ENCODE measurements at places on chromosomes 7 and 10. TPM values are rescaled to one million over a fixed set of nuclear protein-coding genes. Genes with fewer than 3 reads are reported as not detected.

The ADAM22 gene
- 4.3 TPM for total RNA-seq

DNA sequence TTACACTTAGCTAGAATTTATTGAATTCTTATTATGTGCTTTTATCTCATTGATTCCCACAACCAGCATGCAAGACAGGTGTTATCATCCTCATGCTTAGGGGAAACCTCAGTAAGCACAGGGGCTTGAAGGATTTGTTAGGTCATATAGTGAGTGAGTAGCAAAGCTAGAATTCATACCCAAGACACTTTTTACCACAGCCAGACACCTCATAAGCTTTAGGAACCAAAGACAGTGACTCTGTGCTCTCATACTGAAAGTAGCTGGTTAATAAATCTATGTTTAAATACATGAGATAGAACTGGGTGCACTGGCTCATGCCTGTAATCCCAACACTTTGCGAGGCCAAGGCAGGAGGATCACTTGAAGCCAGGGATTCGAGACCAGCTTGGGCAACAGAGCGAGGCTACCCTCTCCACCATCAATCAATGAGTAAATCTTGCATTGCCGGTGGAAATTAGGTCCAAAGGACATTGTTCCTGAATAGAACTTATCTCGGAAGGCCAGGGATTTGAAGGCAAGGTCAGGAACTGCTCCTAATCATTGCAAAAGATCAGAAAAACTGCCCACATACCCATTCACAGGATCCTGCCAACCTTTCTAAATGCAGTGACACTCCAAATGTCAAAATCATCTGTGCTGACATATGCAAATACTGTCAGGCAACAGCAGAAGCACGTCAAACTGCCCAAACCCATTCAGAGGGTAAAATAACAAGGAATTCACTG lies 523.5 kb downstream of the PARD3 start:
- no peak for DNase-seq

- no peak for DNase-seq
Observed at GRCh38 chr7:151470711-151471110, 30.8 kb upstream of the CRYGN start.

DNA sequence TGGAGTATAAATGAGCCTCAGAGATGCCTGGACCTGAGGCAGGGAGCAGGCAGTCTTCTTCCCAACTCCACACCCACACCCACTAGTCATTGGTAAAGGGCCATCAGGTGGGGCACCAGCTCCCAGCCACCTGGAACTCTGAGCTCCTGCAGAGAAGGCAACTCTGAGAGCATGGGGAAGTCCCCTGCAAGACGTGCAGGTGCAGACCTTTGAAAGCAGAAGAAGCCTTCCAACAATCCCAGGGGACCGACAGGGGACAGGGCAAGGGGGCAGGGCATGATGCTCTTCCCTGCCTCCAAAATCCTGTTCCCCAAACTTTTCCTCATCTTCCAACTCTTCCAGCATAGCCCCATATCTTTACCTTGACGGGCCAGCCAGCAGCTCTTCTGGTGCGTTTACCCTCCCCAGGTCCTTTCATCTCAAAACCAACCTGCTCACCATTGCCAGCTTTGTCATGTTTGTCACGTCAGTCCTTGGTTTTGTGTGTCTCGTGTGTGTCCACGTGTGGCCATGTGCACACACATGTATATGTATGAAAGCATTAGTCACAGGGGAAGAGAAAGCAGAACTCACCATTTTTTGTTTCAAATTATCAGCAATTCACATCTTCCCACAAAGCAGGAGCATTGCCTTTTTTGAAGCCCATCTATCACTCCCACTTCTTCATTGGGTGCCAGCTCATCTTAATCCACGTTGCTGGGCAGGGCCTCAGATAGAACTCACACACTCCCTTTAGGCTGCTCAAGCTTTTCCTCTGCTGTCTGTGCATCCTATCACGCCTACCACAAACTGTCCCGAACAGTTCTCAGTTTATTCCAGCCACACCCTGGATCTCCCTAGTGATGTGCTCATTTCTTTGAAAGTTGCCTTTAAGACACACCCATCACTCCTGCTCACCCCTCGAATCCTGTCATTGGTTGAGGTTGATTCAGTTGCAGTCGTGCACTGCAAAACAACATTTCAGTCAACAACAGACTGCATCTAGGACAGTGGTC lies 41.0 kb upstream of the AMPH start:
- no peak for DNase-seq

The NUTM2E gene
- not detected for total RNA-seq

DNA sequence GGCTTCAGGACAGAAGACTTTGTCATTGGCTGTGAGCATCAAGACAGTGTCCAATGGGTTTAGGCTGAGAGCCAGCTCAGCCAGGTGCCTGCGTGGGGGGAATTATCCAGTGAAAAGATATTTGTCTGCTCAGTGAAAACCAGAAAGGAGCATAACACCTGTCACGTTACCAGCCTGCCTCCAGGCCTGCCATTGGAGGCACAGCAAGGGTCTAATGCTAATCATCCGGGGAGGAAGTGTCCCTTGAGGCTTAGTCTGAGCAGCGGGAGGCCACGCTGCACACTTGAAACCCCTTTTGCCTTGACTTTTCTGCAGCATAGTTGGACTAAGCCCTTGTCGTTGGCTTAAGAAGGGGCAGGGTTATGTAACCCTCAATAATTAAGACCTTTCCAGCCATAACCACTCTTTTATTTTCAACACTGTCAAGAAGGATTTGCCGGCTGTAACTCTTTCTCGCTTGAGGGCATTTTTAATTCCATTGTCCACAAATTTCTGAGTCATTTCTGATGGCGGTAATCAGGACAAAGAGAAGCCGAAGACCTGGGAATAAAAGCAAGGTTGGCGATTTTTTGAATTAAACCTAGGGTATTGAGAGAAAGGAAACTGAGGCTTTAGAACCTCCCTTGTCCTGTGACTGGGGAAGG lies 639.6 kb upstream of the FOXK1 start:
- no peak for DNase-seq

DNA sequence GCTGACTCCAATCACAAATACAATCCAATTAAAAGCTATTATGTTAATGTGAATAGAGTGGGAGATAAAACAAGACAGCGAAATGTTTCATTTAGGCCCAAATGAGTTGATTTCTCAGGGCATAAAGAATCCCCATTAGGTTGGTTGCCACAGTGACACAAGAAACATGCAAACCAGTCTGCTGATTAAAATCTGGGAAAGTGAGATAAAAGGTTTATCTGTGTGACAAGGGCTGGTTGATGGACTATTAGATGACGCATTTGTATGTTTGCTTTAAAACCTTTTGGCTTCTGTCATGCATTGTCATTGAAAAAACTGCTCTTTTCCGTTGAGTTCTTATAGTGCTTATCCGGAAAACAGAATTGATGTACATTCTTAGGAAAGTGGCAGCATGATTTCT lies 658.2 kb downstream of the GATA3 start:
- DNase-seq: no peak
